ENCODE measurements at places on chromosomes 13 and 19. TPM values are rescaled to one million over a fixed set of nuclear protein-coding genes. Genes with fewer than 3 reads are reported as not detected.

- no peak for DNase-seq
Observed at GRCh38 chr13:45055198-45055901, 65.0 kb upstream of the GTF2F2 start.

GRCh38 chr13:45133396-45134118, 13.2 kb downstream of the GTF2F2 start:
- no peak for DNase-seq

GRCh38 chr13:60590800-60591747, 194.1 kb downstream of the TDRD3 start:
- no peak for DNase-seq

DNA sequence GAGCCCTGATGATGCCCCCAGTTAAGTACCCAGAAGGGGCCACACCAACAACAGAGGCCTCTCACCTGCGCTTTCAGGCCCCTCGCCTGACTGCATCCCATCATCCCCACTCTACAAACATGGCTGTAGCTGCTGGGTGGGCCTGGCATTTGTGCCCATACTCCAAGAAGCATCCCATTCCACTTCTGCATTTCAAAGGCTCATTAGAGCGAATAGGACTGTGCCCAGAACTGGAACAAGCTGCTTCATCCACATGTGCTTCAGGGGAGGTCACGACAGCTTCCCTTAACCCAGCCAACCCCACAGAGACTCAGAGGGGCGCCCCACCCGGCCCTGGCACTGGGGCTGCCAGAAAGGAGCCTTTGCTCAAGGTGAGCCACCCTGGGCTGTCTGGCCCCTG, 156.9 kb downstream of the SIPA1L3 start:
- no peak for DNase-seq

DNA sequence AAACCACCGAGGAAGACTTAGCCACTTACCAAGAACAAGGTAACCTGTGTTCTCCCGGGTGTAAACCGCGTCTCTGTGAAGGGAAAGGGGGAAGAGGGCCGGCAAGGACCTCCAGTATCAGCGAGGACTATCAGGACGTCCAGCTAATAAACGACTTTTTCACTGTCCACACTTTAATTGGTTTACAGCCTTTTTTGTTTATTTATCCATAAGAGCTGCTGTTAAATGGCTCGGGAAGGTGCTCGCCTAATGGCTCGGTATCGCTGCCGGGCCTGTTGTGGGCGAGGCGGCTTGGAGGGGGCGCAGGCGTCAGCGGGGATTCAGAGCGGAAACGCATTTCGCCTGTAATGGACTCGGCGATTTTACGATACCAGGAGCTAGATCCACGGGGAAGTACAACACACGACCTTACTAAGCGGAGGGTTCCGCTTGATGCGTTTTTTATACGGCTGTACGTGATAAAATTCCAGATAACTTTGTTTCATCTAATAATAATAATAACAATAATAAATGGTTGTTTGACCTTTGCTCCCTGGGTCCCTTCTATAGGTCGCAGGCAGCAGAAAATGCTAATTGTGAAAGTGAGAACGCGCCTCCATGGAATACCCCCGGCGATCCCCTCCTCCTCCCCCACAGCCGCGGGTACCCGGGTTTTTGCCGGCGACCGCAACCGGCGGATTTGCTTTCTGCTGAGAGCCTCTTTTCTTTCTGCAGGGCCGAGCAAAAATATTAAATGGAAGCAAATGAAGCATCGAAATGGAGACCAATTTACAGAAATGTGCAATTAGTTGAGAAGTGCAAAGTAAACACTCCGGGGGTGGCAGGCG, 2.5 kb upstream of the PDX1 start:
- peak; percentile 67 for DNase-seq

- DNase-seq: peak; percentile 77
Observed at GRCh38 chr13:39417131-39417530, 185.9 kb downstream of the LHFPL6 start.

GRCh38 chr13:80022146-80022545, 318.8 kb downstream of the SPRY2 start:
- no peak for DNase-seq

- no peak for DNase-seq
Observed at GRCh38 chr13:40971321-40971720, 47.8 kb downstream of the ELF1 start.

- no peak for DNase-seq
Observed at GRCh38 chr19:23558541-23558940, 128.5 kb downstream of the ZNF675 start.

DNA sequence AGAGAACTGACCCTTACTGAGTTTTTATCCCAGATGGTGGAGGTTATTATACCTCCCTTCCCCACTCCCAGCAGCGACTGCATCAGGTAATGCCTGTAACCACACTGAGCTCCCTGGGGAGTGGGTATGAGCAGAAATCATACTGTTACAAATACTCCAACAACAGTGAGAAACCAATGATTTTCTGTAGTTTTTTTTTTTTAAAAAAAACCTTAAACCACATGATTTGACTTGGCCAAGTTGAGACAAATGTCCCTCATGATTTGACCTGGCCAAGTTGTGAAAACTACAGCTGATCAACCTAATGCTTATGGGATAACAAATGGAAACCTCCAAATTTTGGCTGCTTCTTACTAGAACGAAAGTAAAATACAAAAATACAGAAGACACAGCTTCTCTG, 33.1 kb upstream of the SERP2 start:
- no peak for DNase-seq

DNA sequence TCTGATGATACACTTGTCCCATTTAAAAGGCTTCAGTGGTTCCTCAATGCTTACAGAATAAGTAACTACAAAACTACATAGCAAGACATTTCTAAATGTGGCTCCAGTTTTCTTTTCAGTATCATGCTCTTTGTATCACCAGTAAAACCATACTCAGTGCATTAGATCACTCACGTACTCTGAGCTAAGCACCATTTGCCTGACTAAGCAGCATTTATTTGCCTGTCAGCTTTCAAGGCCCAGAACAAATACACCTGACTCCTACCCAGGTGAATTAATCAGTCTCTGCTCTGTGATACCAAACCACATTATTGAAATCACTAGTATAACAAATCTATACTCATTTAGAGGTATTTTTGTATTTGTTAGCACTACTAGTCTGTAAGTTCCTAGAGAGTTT, 47.4 kb upstream of the PCDH20 start:
- no peak for DNase-seq

DNA sequence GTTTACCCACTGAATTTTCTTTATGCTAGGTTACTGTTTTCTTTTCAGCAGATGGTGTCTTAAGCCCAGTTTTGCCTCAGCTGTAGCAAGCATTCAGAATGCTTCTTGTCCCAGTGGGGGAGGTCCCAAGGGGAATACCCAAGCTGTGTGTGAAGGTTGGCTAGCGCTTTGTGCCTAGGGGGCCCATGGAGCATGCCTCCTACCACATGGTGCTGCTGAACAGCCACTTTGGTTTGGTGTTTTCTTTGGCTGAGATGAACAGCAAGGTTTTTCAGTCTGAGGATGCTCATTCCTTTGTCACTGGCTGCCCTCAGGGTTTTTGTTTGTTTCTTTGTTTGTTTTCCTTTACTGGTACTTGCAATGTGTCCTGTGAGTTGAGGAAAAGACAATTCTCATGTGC, 99.0 kb downstream of the PCDH20 start:
- DNase-seq: peak; percentile 24

GRCh38 chr19:15035795-15036311, 13.4 kb upstream of the CASP14 start:
- DNase-seq: no peak

DNA sequence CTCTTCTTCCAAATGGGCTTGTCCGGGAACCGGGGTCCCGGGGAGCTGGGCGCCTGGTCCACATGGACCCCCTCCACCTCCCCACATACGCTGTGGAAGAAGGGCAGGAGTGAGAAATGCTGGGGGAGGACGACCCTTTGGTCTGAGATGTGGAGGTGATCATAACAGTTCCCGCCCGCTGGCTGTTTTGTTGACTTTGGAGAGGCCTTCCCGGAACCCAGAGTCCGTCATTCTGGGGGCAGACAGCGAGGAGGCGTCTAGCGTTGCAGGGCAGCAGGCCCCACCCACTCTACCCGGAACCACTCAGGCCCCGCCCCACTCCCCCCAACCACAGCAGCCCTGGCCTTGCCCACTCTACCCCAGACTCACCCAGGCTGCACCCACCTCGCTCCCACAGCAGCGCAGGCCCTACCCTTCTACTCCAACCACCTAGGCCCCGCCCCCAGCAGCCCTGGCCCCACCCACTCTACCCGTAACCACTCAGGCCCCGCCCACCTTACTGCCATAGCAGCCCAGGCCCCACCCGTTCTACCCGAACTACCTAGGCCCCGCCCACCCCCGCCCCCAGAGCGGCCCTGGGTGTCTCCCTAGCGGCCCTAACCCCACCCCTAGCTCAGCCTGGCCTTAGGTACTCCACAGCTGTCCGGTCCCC, 7.1 kb downstream of the GPR108 start:
- peak; percentile 98 for DNase-seq

- DNase-seq: no peak
Observed at GRCh38 chr13:63128716-63129115, 1713.1 kb upstream of the PCDH20 start.

DNA sequence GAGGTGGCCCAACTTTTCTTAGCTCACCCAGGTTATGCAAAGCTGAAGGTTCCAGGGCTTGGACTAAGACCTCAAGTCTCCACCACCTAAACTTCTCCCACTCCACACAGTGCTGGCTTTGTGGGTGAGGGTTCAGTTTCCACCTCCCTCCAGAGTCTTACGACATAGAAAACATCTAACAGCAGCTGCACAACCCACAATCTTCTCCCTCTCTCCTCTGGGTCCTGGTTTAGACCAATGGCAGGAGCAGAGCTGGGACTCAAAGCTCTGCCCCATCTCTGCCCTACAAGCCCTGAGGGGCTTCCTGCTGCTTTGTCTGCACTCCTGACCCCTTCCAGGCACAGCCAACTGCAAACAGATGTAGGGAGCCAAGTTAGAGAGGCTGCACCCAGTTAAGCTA, 16.0 kb downstream of the IRGC start:
- no peak for DNase-seq

DNA sequence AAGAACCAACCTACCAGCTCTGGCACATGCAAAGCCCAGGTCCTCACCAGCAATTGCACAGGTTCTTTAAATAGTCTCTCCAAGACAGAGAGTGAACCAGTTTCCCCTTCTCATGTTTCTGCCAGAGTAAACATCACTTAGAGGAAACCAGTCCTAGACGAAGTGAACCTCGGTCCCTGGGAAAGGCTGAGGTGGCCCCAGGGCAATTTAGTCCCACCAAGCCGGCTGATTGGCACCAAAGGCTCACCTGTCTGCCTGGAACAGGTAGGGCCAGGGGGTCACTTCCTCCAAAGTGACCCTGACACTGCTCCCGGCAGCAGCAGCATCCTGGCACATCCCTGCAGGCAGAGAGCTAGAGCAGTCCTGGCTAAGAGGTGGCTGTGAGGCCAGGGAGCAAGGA, 122.9 kb upstream of the ZNF507 start:
- no peak for DNase-seq

DNA sequence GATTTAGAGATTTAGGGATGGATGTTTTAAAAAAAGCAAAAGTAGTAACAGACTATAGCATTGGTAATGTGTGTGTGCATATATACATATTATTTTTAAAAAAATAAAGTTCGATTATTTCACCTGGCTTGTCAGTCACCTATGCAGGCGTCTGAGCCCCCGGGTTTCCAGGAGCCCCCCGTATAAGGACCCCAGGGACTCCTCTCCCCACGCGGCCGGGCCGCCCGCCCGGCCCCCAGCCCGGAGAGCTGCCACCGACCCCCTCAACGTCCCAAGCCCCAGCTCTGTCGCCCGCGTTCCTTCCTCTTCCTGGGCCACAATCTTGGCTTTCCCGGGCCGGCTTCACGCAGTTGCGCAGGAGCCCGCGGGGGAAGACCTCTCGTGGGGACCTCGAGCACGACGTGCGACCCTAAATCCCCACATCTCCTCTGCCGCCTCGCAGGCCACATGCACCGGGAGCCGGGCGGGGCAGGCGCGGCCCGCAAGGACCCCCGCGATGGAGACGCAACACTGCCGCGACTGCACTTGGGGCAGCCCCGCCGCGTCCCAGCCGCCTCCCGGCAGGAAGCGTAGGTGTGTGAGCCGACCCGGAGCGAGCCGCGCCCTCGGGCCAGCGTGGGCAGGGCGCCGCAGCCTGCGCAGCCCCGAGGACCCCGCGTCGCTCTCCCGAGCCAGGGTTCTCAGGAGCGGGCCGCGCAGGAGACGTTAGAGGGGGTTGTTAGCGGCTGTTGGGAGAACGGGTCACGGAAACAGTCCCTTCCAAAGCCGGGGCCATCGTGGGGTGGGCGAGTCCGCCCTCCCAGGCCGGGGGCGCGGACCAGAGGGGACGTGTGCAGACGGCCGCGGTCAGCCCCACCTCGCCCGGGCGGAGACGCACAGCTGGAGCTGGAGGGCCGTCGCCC, 840 bp upstream of the CCNA1 start:
- peak; percentile 45 for DNase-seq

DNA sequence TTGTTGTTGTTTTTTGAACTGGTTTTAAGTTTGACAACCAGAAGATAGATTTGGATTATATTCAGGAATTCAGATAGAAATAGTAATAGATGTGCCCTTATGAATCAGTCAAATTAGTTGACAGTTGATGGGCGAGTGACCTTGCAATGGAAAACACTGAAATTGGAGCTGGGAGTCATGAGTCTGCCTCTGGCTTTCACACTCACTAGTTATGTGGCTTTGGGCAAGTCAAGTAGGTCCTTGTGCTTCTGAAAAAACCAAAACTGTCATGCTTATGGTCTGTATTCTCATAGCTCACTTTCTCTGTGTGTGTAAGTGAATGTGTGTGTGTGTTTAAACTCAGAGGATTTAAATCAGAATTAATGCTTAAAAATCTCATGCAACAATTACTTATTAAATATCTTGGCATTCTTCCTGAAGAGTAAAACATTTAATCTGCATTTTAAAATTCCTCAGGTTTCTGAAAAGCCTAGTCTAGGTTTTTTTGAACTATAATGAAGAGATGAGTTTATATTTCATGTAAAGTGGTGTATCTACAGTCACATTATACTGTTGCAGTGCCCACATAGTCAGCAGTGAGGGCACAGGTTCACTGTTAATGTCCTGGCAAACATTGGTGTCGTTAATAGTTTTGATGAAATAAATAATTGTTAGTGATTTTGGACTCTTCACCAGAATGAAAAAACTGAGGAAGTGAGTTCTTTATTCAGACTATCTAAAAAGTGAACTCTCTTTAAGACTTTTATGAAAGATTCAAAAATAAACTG, 32.5 kb downstream of the UCHL3 start:
- DNase-seq: no peak

- no peak for DNase-seq
Observed at GRCh38 chr19:19571071-19571786, 33.2 kb downstream of the CILP2 start.

Gene FGF21
- 0.78 TPM for polyA plus RNA-seq

Gene GNA15
- polyA plus RNA-seq: 0.10 TPM

Gene IZUMO2
- 5.0 TPM for polyA plus RNA-seq

Gene LYPD5
- 0.61 TPM for polyA plus RNA-seq

Gene PPP2R1A
- polyA plus RNA-seq: 212 TPM

Gene TEX26
- polyA plus RNA-seq: not detected

Gene ZNF98
- not detected for polyA plus RNA-seq

Gene HIPK4
- 0.37 TPM for polyA plus RNA-seq

Gene RNF6
- 11.8 TPM for polyA plus RNA-seq

Gene COG3
- polyA plus RNA-seq: 18.6 TPM

Gene DCLK1
- 12.2 TPM for polyA plus RNA-seq
